AG04449 (cell line): ENCODE measurements at places on chromosomes 12 and 14.

GRCh38 chr14:104187121-104187889 is 48.9 kb downstream of the KIF26A start:
- no peak for DNase-seq

DNA sequence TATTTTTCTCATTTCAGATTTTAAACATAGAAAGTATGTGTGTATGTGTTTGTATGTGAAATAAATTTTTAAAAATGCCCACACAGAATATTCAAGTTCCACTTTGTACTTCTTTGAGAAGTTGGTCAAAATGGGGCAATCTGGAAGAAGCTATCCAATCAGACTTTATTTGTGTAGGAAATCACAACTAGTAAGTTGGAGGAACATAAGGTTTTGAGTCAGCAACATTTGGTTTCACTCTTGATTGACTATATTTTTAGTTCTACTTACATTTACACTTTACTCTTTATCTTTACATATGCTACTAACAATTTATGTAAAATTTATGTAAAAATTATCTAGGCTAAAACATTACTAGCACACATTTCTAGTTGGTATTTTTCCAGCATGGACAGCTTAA is 128.1 kb downstream of the ATXN7L3B start:
- DNase-seq = no peak

DNA sequence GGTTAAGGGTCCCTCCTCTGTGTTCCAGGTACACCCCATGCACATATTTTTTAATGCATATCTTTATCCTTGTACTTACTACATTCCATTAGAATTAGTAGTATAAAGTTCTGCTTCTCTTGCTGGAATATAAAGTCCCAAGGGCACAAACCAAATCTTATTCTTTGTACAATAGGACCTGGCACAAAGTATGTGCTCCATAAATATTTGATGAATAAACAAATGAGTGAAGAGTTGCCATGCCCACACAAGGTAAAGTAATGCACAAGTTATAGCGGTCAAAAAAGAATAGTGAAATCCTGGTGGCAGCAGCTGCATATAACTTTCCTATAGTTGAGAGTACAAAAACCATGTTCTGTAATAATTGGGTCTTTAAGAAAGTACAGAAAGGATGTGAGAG is 82.1 kb upstream of the BMP4 start:
- DNase-seq = no peak

GRCh38 chr14:104567141-104567956 is 12.2 kb upstream of the C14orf180 start:
- DNase-seq = no peak

GRCh38 chr14:78758333-78758732 is 588.2 kb downstream of the NRXN3 start:
- no peak for DNase-seq

DNA sequence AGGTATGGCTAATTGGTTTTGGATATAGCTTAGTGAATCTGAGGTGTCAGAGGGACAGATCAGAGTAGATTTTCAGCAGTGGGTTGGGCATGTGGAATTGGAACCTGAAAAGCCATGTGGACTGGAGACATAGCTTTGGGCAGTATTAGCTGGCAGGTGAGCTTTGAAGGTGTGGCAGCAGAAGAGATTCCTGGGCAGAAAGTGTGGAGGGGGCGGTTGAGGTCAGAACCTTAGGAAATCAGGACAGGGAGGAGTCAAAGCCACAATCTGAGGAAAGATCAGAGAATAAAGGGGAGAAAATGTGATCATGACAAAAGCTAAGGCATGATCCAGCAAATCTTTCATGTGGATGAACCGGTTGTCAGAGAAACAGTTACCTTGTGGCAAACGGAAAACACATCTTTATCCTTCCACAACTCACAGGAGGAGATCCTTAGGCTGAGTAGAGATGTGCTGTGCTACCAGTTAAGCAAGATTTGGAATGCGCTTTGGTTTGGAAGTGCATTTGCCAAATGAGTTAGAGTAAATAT is 56.4 kb downstream of the PTGER2 start:
- no peak for DNase-seq

- DNase-seq = no peak
These were observed 7.8 kb downstream of the BHLHE41 start for GRCh38 chr12:26116829-26117715.

DNA sequence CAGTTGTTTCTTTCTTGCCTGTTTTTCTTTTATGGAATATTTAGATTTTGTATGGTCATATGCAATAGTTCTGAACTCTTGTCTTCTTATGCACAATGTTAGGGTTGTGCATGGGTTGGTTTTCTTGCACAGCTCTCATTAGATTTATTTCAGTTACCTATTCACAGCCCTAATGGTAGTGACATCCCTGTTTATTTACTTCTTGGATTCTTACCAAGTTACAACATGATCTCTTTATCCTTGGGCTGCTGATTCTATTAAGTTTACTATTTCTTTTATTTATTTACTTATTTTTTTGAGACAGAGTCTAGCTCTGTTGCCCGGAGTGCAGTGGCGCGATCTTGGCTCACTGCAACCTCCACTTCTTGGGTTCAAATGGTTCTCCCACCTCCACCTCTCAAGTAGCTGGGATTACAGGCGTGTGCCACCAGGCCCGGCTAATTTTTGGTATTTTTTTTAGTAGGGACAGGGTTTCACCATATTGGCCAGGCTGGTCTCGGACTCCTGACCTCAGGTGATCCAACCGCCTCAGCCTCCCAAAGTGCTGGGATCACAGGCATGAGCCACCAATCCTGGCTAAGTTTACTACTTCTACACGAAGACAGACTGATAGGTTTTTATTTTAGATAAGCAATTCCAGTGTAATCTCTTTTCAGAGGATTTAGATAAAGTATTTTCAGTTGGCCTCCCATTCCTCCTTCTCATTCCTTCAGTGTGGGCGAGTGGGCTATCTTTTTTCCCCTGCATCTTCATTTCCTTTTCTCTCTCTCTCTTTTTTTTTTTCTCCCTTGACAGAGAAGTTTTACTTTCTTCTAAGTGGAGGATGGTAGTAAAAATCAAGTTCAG is 395.1 kb upstream of the RGS6 start:
- no peak for DNase-seq

DNA sequence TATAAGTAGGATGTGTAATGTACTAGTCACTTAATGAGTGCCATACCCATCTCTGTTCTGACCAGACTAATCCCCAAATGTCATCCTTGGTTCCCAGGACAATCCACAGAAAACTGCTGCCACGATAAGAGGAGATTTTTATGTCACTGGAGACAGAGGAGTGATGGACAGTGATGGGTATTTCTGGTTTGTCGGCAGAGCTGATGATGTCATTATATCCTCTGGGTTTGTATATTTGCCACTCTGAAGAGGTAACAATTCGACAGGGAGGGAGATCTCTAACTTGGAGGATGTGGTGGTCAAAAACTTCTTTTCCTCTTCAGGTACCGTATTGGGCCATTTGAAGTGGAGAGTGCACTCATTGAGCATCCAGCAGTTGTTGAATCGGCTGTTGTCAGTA is 20.3 kb downstream of the ACSM4 start:
- no peak for DNase-seq

- DNase-seq = no peak
These were observed 70.7 kb upstream of the DDX11 start for GRCh38 chr12:31002999-31003398.

GRCh38 chr14:94780536-94781399 is 10.9 kb upstream of the GSC start:
- DNase-seq = no peak

DNA sequence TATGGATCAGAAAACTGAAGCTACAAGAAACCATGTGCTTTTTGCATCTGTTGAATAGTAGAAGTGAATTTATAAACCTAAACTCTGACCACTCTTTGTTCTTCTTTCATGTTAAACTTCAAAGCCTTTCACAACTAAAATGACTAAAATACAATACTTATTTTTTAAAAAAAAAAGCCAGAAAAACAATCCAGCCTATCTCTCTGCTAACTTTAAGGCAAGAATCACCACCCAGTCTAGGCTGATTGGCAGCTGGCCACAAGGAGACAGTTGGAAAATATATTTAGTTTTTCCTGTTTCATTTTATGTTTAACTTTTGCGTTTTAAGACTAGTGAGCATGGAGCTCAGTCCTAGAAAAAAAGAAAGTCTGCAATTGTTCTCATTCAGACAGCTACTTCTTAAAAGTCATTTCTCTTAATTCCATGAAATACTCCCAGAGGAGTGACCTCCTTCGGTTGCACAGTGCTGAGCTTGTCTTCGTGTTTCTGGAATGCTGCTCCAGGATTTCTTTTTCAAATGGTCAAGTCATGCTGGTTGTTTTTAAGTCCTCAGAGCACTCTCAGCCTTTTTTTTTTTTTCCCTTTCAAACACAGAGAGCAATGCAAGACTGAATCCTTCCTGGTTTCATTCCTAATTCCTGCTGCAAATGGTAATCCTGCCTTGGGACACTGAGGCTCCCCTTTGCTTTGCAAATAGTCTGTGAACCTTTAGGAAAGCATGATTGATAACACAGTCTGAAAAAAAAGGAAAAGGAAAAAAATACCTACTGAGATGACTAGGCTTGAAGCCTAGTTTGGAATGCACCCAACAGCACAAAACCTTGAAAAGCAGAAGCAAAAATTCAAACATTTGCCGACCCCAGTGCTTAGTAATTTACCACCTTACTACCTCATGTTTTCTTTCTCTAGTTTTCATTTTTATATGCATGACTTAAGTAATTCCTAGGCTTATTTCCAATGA is 233.3 kb upstream of the DAAM1 start:
- DNase-seq = peak; percentile 9

- peak; percentile 5 for DNase-seq
These were observed 102.1 kb downstream of the ERGIC2 start for GRCh38 chr12:29278673-29279420.

GRCh38 chr12:67811437-67812361 is 163.2 kb downstream of the DYRK2 start:
- DNase-seq = peak; percentile 46

DNA sequence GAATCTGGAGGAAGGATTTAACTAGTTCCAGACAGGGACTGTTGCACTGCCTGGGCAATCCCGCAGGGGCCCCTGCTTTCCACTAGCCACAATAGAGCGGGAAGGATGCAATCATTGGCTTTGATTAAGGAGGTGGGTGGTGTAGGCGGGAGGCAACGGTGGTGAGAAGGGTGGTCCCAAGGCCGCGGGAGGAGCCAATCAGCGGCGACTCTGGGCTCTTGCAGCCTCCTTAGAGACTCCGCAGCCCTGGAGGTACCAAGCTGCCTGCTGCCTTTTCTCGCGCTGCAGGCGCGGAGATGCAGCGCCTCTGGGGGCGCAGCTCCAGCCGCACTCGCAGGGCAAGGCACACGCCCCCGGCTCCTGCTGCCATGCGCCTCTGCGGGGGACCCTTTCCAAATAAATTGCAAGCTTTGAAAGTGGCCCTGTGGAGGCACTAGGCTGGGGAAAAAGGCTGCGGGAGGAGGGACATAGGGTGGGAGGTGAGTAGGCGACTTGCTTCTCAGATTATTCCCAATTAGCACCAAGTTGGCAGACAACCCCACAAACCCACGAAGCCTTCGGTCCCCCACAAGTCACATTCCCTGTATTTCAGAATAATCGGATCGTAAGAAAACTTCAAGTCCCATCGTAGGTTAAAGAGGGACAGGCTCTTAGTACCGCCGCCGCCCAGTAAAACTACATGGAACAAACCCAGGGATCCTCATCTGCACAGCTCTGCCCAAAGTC is 858 bp upstream of the KCNA1 start:
- no peak for DNase-seq

- DNase-seq = no peak
These were observed 9.2 kb upstream of the ZNF385A start for GRCh38 chr12:54393743-54394142.

GRCh38 chr12:57755454-57756372 is 810 bp downstream of the MARCHF9 start:
- no peak for DNase-seq

DNA sequence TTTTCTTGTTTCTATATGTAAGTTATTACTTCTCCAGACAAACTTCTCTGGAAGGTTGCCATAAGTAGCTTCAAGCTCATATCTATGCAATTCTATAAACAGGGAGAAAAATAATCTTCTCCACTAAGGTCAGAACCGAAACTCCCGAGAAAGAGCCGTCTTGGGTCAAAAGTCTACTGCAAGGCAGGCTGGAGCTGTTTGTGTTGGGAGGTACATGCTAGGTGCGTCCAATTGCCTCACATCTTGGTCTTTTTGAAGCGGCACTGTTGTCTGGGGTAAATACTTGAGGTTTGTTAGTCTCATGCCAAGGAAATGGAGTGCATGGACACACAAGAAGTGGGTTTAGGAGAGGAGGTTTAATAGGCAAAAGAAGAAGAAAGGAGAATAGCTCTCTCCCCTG is 674.7 kb upstream of the TMEM132C start:
- no peak for DNase-seq

- DNase-seq = no peak
These were observed 125.2 kb downstream of the ALX1 start for GRCh38 chr12:85405262-85405661.

DNA sequence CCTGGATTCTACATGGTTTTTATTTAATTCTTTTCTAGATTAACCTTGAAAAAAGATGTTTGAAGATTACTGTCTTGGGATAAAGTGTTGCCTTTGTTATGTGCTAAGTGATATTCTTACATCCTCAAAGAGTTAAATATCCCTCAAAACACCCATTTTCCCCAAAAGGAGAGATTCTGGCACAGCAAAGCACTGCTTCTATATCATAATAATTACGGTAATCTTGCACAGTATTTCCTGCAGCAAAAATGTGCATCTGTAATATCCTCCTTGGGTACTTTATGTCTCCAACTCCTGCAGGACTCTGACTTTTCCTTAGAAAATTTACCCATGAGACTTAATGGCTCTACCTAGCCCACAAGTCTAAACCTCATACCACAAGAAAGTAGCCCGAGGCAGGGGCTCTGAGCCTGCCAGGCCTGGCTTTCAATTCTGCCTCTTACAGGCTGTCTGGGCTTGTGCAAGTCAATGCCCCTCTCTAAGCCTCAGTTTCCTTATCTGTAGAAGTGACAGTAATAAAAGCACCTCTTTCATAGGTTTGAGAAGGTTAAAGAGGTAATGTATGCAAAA is 45.8 kb downstream of the SVOP start:
- no peak for DNase-seq

GRCh38 chr14:22039938-22040780 is 366.5 kb upstream of the OR4E1 start:
- no peak for DNase-seq

DNA sequence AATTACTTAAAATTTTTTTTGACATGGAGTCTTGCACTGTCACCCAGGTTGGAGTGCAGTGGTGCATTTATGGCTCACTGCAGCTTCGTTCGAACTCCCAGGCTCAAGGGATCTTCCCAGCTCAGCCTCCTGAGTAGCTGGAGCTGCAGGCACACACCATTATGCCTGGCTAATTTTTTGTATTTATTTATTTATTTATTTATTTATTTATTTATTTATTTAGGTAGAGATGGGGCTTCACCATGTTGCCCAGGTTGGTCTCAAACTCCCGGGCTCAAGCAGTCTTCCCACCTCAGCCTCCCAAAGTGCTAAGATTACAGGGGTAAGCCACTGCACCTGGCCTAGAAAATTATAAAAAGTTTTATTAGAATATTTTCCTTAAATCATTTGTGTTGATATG is 73.6 kb downstream of the DACT1 start:
- no peak for DNase-seq

DNA sequence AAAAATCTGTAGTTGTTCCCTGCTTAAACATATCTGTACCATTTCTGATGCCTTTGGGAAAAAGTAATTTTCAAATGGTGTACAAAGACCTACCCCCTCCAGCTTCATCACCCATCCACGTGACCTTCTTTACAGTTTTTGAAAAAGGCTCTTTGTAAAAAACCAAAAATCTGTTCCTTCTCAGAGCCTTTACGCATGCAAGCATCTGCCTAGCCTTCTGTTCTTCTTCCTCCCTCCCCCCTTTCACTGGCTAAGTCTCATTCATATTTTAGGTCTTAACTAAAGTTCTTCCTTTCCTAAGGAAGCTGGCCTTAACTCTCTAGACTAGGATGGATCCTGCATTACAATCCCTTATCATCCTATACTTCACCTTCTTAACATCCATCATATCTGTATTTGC is 10.4 kb downstream of the CAPRIN2 start:
- DNase-seq = no peak
